CD4-positive, alpha-beta T cell treated with Interleukin-10 for 1 hour (primary cell): ENCODE measurements at places on chromosomes 5 and 9.

GRCh38 chr5:24720743-24721142, 76.0 kb upstream of the CDH10 start:
- DNase-seq = no peak

DNA sequence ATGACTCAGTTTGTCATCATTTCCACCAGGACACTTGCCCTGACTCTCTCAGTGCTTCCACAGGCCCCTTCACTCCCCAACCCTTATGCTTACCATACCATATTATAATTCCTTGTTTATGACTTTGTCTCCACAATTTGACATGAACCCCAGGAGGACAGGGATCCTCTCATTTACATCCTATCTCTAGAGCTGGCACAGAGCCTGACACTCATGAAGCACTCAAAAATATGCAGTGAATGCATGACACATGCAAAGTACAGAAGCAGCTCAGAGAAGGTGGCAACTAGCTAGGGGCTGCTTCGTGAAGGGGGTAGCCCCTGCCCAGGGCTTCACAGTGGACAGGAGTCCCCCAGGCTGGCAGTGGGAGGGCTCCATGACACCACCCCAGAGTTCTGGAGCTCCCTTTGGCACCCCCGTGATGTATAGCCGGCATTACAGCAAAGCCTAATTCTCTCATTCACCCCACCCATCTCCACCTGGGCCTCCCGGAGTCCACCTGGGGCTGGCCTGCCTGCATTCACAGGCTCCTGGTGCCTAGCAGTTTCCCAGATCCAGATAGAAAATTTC, 112.0 kb upstream of the SPOCK1 start:
- no peak for DNase-seq

DNA sequence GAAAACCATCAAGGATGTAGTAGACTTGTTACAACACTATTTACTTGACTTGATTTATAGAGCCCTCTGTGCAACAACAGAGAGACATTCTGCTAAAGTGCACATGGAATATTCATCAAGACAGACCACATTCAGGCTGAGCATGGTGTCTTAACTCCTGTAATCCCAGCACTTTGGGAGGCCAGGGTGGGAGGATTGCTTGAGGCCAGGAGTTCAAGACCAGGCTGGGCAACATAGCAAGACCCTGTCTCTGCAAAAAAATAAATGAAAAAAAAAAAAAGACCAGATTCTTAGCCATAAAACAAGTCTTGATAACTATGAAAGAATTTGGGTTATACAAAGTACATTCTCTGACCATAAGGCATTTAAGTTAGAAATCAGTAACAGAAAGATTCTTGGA, 25.3 kb downstream of the DENND4C start:
- no peak for DNase-seq

DNA sequence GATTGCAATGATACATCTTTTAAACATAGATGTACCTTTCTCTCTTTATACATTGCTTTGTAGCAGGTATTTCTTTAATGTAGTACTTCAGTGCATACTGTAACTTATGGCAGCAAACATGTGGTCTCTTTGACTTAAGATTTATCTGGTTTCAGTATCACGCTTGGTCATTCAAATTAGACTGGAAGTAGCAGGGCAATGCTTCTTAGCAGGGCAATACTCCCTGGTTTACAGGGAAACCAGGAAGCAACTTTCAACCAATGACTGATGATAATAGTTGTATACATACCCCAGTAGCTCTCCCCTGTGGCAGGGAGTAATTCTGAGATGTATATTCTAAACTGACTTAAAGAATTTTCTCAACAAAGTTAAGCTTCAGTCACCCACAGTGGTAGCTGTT, 761.1 kb upstream of the CDH10 start:
- DNase-seq = no peak

DNA sequence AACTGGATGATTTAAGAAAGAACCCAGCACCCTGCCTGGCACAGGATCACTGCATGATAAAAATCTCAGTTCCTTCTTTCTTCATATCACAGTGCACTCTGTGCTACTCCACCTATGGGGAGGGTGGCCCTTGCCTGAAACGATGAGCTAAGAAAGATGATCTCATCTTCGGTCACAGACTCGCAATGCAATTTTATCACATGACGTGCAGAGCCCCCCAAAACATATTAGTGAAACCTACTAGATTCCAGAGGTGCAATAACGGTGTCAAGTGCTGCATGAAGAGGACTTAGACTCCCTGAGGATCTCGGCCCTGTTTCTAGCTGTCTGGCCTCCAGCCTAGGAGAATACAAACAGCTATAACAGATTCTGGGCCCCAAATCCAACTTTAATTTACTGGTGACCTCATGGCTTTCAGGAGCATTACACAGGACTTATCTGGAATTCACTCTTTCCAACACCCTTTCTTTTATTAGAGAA, 104.0 kb downstream of the EBF1 start:
- DNase-seq = no peak

DNA sequence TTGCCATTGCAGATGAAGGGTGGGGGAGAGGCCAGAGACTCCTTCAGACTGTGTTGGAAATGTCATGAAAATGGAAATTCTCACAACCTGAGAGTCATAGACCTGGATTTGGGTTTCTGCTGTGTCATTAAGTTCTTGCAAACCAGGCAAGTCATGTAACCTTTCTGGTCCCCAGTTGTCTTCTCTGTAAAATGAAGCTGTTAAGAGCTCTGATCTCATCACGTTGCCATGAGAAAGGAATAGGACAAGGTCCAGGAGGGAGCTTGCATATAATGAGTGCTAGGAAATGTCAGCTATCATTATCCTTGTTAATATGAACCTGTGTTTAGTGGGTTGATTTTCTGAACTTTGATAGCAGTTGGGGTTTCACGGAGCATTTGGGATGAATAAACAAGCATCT, 59.1 kb downstream of the FGF1 start:
- no peak for DNase-seq

DNA sequence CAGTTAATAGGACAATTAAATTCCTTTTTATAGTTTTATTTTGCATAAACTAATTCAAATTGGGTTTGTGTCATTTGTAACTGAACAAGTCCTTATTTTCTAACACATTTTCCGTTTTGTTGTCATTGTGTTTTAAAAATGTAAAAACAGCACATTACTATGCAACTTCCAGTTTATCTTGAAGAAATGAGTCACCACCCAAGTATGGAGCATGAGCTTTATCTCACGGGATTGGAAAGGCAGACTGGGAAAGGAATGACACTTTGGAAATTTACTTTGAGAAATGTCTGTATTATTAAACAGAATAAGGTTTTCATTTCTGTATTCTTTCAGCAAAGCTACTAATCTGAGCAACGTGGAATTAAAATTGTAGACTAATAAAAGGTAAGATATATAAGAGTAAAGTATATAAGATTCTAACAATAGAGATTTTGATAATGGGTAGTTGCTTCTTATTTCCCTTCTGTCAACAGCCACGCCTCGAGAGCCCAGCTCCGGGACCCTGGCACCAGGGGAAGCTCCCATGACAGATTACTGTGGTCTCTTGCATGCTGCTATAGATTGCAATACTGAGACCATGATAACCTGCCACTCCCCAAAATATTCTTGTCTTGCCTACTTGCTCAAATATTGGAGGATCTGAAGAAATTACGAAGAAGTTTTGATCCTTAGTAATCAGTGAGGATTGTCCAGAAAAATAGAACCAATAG, 433.1 kb downstream of the CHSY3 start:
- no peak for DNase-seq

DNA sequence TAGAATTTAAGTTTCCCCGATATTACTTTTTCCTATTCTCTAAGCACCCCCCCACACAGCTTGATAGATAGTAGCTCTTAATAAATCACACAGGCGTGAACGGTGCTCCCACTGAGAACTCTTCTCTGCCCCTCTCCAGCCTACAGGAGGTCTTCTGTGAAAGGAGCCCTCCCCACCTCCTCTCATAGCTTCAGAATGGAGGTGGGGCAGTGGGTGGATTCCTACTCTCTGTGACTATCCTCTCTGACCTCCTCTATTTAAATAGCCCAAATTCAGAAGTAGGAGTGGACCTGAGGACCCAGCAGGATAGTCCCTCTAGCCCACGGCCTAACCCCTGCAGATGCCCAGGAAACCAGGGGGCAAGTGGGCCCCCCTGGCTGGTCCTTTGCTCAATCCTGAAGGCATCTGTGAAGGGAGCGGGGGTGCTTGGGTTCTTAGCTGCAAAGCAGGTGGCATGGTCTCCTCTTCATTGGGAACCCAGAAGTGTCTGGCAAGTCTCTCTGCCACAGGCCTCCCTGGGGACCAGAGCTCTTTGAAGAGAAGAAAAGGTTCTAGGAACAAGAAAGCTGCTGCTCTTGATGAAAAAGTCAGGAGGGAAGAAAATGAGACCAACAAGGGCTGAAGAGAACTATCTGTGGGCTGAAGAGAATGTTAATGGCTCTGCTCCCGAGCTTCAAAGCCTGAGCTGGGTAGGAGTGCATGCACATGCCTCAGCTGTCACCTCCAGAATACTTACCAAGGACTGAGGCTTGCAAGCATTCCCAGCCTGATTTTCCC, 21.1 kb upstream of the HSPA9 start:
- DNase-seq = no peak

DNA sequence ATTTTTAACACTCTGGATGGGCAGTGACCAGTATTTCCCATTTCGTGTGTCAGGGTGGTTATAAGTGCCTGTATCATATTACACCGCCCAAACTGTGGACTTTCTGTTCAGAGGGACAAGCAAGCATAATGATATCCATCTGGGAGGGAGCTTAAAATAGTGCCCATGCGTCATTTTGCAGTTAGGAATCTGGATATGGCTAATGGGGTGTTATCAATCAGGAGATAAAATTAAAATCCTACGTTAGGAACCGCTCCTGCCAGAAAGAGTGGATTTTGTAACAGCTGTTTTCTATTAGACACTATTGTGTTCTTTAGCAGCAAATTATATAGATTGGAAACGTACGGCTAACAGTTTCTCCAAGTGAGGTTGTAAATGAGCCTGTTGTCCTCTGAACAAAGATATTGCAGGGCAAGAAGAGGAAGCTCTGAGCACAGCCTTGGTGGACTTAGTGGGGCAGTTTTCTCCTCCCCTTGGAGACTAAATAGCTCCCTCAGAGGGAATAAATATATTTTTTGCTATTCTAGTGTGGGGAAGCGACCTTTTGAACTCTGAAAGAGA, 160.4 kb downstream of the SPATA31D1 start:
- no peak for DNase-seq

DNA sequence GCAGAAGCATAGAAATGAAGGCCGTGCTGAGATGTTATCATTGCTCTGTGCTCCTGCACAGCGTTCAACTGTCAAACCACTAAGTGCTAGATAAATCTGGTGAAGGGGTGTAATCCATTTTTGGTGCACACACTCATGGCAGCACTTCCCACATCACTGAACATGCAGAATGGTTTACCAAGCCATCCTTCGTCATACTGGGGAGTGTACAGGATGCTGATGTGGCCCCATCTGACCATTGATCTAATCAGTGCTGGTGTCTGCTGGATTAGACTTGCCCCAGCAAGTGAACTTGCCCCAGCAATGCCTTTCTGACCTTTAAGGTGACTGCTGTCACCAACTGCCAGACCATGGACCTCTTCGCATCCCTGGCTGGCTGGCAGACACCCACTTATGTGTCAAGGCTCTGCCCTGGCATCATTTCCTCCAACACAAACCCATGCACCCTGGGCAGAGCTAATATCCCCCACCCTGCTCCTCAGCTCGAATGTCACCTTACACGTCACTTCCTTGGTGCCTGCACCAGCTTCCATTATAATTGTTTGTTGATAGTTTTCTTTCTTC, 4.2 kb upstream of the SEMA4D start:
- DNase-seq = peak; percentile 69

GRCh38 chr9:35322075-35322885, 160.5 kb downstream of the UNC13B start:
- DNase-seq = no peak

GRCh38 chr9:4157584-4158499, 142.0 kb downstream of the GLIS3 start:
- DNase-seq = no peak

- DNase-seq = no peak
Measured at GRCh38 chr9:1775230-1775629, 239.9 kb upstream of the SMARCA2 start.

- no peak for DNase-seq
Measured at GRCh38 chr9:92026206-92027002, 76.4 kb upstream of the ROR2 start.

DNA sequence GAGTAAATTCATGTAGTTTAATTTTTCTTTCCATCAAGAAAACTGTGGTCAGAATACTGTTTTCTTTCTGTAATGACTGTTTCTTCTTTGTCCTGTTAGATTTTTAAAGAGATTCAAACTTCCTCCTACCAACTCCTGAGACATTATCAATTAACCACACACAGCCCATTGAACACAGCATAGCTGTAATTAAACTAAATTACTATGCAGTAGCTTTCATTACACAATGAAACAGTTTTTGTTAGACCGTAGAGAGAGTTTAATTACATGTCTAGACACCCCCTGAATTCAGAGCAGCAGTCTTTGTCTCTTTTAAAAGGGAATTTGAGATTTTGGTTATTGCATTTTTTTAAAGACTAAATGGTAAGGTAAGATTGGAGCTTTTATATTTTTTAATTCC, 77.5 kb downstream of the STARD4 start:
- no peak for DNase-seq

- DNase-seq = no peak
Measured at GRCh38 chr9:69444021-69444420, 119.0 kb downstream of the ENTREP1 start.

GRCh38 chr5:173094012-173094661, 38.0 kb downstream of the CREBRF start:
- DNase-seq = no peak

DNA sequence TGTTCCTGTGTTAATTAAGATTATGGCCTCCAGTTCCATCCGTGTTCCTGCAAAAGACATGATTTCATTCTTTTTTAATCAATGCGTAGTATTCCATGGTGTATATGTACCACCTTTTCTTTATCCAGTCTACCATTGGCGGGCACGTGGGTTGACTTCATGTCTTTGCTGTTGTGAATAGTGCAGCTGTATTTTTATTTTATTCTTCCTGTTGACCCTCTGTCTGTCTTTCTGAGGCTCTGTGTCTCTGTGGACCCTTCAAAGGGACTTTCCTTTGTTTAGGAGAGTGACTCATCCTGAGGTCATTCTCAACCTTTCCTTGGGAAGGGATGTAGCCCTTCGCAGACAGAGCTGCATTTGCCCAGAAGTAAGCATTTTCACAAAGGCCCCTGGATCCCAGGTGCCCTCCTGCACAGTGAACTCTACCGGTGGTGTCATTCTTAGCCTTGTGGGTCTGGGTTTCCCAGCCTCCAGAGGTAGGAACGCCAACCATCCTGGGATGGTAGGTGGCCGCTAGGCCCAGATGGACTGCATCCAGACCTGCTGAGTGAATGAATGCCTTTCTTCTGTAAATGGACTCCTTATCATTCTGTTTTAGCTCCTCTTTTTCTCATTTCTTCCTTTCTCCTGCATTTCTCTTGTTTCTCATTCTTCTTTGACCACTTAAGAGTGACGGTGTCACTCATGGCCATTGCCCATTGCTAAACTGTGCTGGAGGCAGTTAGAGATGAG, 22.4 kb downstream of the TRIO start:
- DNase-seq = no peak

DNA sequence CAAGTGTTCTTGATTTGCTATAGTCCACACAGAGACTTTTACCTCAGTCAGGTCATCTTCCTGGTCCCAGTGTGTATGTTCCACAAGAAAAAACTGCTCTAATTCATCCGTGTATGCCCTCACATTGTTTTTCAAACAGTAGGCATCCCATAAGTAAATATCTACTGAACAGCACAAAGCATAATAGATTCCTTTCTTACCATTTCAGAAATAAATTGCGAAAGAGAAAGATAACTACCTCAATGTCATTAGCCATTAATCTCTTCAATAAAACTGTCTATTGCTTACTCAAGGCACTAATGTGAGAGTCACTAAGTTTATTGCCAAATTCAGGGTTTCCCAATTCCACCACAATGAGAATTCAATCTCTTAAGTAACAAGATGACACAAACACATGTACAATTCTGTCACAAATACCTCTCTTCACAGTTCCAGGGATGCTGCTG, 9.6 kb downstream of the FBXW2 start:
- no peak for DNase-seq
